NCI-H460 (cell line): ENCODE measurements at places on chromosomes 5 and 9. TPM values are rescaled to one million over a fixed set of nuclear protein-coding genes. Genes with fewer than 3 reads are reported as not detected.

SPINK6 gene
- total RNA-seq: 0.52 and 0.59 TPM in 2 replicates

SLC6A3 gene
- total RNA-seq: not detected in 2 replicates

OR1L4 gene
- total RNA-seq: not detected in 2 replicates

C9orf153 gene
- total RNA-seq: 0.14 and 0.40 TPM in 2 replicates

SCGB3A2 gene
- not detected in 2 replicates for total RNA-seq

DNA sequence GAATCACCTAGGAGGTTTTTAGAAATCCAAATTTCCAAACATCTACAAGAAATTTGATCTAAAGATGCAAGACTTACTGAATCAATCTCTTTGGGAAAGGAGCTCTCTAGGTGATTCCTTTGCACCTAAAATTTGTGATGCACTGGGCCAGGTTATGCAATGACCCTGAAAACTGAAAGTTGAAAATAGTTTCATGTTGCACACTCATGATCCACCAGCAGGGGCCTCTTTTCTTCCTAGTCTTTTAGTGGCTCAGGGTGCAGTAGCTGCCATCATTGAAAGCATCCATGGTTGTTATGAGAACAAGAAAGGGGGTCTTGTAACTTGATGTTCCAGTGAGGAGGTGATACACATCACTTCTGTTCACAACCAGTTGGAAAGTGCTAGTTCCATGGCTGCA is 486.8 kb downstream of the PSAT1 start:
- DNase-seq: no peak

DNA sequence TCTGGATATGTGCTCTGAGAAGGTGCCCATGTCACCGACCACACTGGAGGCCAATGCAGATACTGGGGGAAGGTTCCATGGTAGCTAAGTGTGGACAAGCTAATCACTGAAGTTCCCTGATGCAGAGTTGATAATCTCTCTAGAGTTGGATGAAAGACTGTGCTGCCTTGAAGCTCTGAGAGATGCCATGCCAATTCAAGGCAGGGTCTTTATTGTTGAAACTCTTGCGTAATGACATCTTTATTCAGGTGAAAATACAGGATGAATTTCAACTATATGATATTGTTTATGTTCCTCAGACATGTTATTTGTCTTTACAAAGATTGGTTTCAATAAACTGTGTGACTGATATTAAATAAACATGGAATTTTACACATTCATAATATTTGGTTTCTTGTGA is 167.6 kb upstream of the TMEM161B start:
- no peak for DNase-seq

DNA sequence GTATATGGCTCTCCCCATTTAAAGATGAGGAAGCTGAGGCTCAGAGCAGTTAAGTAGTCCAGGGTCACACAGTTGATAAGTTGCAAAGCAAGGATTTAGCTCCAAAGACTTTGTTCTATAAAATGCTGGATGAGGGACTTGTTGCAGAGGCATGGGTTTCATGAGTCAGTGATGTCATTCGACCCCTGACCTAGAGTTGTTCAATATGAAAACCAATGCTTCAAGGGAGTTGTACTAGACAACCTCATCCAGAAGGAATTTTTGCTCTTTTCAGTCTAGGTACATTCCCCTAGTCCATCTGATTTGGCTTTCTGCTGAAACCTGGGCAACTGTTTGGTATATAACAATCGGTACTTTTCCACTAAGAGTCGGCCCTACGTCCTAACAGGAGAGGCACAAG is 550.4 kb downstream of the EBF1 start:
- no peak for DNase-seq

DNA sequence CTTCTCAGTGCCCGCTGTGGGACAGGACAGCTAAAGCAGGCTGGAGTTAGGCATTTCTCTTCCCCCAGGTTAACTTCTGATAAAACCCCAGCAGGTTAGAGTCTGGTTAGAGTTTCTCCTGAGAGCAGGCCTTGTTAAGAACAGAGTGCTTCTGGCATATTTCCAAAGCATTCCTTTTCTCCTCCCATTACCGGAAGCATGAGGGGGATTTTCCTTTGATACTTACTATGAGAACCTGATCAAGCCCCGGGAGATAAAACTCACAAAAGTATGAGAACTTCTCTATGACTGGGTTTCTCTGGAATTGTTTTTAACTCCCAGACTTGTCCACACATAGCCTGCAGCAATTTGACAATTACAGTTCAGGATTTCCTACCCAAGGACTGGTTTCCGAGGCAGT is 77.4 kb upstream of the MAST4 start:
- DNase-seq: no peak

GRCh38 chr5:87300176-87300575 is 32.5 kb downstream of the RASA1 start:
- no peak for DNase-seq

DNA sequence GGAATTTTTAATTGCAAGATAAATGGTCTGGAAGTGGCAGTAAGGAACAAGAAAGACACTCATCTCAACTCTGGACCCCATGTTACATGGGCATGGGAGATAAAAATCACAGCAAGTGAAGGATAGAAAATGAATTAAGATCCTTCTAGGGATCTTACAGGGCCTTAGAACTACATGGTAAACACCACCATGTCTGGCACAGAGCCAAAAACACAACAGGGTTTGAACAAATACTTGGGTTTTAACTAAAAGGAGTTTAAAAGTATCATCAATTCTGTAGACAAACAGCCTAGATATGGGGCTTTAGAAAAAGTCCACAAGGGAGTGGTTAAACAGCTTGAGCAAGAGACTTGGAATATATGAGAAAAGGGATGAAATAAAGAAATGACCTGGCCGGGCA is 366.4 kb downstream of the ARL15 start:
- no peak for DNase-seq

GRCh38 chr9:87622923-87623322 is 103.0 kb upstream of the CTSL start:
- DNase-seq: no peak

DNA sequence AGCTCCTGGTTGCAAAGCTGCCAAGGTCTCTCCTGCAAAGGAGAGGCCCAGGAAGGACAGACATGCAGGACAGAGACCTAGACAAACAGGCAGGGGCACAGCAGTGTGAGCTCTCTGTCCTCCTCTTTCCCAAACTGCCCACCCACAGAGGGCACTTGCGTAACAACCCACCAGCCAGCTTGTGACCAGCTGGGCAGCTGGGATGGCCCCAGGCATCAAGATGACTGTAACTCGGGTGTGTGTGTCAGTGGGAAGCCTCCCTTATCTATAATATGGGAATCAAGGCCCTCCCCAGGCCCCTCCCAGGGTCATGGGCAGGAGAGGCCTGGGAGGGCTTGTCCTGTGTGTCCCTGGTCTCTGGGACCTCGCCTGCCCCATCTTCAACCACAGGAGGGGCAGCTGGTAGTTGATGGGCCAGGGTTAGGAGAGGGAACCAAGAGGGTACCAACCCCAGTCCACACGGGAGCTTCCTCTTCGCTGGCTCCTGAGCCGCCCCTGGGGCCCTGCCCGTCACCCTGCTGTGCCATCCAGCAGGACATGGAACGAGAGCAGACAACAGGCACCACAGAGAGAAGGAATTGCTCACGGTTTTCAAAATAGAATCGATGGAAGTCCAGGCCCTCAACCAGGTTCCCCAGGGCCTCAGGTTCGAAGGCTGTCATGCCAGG is 37.9 kb downstream of the SLC6A7 start:
- no peak for DNase-seq

DNA sequence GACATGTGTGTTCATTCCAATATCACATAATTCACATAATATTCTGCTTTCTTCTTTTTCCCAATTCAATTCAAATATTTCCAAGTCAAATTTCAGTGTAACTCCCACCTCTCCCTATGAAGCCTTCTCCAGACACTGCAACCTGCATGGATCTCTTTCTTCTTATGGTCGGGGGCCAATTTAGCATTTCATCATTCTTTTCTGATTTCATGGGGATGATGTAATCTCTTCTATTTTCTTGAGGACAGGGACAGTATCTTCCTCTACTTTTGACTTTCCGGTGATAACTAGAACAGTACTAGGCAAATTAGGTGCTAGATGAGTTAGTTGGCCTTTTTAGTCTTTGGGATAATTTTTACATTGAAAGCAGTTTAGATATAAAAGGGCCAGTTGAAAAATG is 92.7 kb downstream of the CARTPT start:
- no peak for DNase-seq
